ENCODE measurements at places on chromosomes 7 and 10. TPM values are rescaled to one million over a fixed set of nuclear protein-coding genes. Genes with fewer than 3 reads are reported as not detected.

DNA sequence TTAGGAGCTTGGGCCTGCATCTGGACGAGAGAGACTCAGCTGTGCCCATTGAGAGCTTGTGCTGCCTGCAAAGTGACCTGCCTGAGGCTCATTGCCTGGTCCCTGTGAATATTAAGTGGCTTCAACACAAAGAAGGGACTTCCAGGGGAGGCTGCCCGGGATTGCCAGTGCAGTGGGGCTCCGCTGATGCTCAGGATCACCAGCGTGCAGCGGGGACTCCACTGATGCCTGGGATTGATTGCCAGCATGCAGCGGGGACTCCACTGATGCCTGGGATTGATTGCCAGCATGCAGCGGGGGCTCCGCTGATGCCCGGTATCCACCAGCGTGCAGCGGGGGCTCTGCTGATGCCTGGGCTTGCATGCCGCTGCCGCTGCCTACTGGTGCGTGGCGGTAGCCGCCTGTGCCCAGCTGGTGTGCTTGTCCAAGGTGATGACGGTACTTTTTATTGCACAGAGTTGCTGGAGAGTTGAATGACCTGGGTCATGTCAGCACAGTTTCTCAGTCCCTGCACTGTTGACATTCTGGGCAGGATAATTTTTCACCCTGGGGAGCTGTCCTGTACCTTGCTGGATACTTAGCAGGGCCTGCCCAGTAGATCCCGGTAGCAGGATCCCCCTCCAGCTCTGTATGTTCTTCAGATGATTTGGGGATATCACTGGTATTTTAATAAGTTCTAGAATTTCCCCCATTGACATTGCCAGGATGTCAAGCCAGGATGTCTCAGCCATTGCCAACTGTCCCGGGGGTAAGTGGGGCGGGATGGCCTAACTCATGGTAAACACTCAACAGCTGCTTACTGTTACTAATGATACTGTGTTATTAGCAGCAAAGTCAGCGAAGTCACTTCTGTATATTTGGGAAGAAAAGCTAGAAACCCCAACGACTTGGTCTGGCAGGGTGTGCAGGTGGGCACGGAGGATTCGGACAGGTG lies 13.0 kb downstream of the DOCK1 start:
- H3K27ac ChIP-seq = no peak overlapping the region
- no peak overlapping the region for H3K4me3 ChIP-seq
- H3K27me3 ChIP-seq = no peaks in the 10 kb centered on the region
- H3K36me3 ChIP-seq = no peaks in the 10 kb centered on the region
- H3K4me1 ChIP-seq = no peaks in the 10 kb centered on the region
- no peak for DNase-seq

DNA sequence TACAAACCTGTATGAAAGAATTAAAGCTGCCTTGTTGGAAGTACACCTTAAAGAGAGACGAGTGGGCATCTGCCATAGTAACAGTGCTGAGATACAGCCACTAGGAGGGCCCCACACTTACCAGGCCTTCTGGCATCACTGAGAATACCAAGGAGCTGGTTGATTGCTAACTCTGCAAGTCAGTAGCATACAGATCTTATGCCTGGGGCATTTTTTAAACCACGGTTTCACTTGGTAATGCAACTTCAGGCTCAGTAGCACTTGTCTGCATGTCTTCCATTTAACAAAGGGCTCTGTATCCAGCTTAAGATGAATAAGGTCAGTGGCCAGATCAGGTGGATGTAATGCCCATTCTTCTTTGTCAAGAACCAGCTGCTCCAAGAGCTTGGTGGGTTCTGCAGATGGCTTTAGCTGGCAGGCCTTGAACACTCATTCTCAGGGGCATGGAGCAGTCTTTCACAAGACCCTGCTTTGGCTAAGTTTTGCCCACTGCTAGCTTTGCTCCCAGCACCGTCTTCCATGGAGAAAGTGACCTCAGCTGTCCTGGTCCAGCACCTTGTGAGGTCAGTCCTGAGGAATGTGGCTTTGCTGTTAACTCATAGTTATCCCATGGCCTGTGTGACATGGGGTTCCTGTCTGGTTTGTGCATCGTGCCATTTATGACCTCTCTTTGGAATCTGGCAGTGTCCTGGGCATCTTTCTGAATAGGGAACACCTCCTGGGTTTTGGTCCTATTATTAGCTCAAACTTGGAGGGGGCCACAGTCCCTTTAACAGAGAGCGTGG lies 68.1 kb downstream of the BMPER start:
- H3K27me3 ChIP-seq = no peaks in the 10 kb centered on the region
- no peaks in the 10 kb centered on the region for H3K36me3 ChIP-seq
- H3K27ac ChIP-seq = no peak overlapping the region
- no peak overlapping the region for H3K4me3 ChIP-seq
- DNase-seq = no peak
- H3K4me1 ChIP-seq = no peaks in the 10 kb centered on the region

- H3K4me1 ChIP-seq = no peaks in the 10 kb centered on the region
- H3K36me3 ChIP-seq = no peaks in the 10 kb centered on the region
- H3K4me3 ChIP-seq = no peak overlapping the region
- peak; percentile 1 for DNase-seq
Observed at GRCh38 chr10:96470116-96470743, 43.5 kb downstream of the TLL2 start.

GRCh38 chr10:116168329-116168728 lies 104.7 kb downstream of the GFRA1 start:
- no peaks in the 10 kb centered on the region for H3K4me1 ChIP-seq
- H3K27ac ChIP-seq = no peak overlapping the region
- H3K36me3 ChIP-seq = no peaks in the 10 kb centered on the region
- DNase-seq = no peak
- no peaks in the 10 kb centered on the region for H3K27me3 ChIP-seq
- no peak overlapping the region for H3K4me3 ChIP-seq

NUDCD3 gene
- 85.6 TPM for total RNA-seq

All from CD4-positive, CD25-positive, alpha-beta regulatory T cell (primary cell).